Caco-2 (cell line): ENCODE measurements at places on chromosomes 2 and 18. TPM values are rescaled to one million over a fixed set of nuclear protein-coding genes. Genes with fewer than 3 reads are reported as not detected.

KCNG3 gene
- 1.0 and 1.1 TPM in 2 replicates for total RNA-seq

LDLRAD4 gene
- total RNA-seq = 1.2 and 1.5 TPM in 2 replicates

SPATA3 gene
- not detected in 2 replicates for total RNA-seq

VIT gene
- 0.51 and 1.2 TPM in 2 replicates for total RNA-seq

FSHR gene
- 0.41 and 1.0 TPM in 2 replicates for total RNA-seq

DRC1 gene
- total RNA-seq = 0.49 and 1.1 TPM in 2 replicates

MAL gene
- not detected in 2 replicates for total RNA-seq

DNA sequence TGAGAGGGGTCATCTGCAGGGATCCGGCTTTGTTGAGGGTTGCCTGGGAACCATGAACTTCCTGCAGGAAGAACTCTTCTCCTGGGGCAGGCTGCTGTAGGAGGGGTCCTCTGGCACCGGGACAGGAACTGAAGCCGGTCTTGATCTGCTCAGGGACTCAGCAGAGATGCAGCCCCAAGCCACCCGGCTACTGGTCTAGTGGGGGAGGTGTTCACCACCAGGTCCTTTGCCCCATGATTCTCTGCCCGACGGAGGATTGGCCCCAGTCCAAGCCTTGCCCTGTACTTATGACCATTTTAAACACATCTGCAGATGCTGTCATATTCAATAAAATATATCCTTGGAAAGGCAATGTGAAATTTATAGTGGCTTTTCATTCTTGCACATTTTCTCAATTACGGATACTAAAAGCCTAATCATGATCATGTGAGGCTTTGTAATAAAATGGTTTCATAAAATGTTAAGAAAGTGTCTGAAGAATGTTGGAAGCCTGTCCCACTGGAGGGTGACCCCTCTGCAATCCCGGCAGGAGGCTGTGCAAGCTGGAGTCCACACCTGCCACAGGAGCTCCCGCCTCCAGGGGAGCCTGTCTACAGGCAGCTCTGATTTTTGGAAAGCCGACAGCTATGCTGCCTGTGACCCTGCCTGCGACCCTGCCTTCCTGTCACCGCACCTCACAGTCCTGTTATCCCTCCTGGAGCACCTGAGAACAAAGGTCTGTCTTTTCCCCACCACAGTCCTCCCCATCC, 98.8 kb upstream of the TAF1B start:
- H3K27me3 ChIP-seq = no peaks in the 10 kb centered on the region
- H3K4me3 ChIP-seq = no peak overlapping the region
- H3K36me3 ChIP-seq = no peaks in the 10 kb centered on the region
- H3K27ac ChIP-seq = no peak overlapping the region

- H3K4me3 ChIP-seq = no peak overlapping the region
- H3K36me3 ChIP-seq = no peaks in the 10 kb centered on the region
- no peak for DNase-seq
- no peak overlapping the region for H3K27ac ChIP-seq
- H3K27me3 ChIP-seq = no peaks in the 10 kb centered on the region
Measured at GRCh38 chr2:218471036-218471435, 52.1 kb downstream of the VIL1 start.

GRCh38 chr2:177478029-177478428, 85.5 kb downstream of the AGPS start:
- H3K27ac ChIP-seq = no peak overlapping the region
- no peaks in the 10 kb centered on the region for H3K27me3 ChIP-seq
- no peak for DNase-seq
- H3K4me3 ChIP-seq = no peak overlapping the region
- no peaks in the 10 kb centered on the region for H3K36me3 ChIP-seq

- peak overlapping the region; percentile 70 for H3K27ac ChIP-seq
- no peaks in the 10 kb centered on the region for H3K27me3 ChIP-seq
- H3K4me1 ChIP-seq = peaks cover 27% of the 10 kb centered on the region
- H3K36me3 ChIP-seq = no peaks in the 10 kb centered on the region; the same call in 1 of the 2 replicates
- no peak for DNase-seq
- no peak overlapping the region for H3K4me3 ChIP-seq
Measured at GRCh38 chr2:236971919-236972381, 113.7 kb upstream of the COPS8 start.

DNA sequence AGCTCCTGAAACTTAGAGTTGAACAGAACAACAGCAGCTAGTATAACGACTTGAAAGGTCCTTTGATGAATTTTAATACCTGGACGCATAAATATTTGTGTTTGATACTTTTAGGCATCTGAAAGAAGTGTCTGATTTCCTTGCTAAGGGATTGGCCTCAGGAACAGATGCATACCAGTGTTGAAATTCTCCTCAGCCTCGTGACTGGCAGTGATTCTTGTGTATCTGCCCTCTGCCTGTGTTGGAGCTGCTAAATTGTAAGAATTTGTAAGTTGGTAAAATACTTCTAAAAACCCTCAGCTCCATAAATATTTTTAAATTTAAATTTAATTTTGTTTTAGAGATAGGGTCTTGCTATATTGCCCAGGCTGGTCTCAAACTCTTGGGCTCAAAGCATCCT, 22.4 kb upstream of the SCYGR1 start:
- H3K36me3 ChIP-seq = no peaks in the 10 kb centered on the region
- no peak overlapping the region for H3K4me3 ChIP-seq
- peaks cover 8% of the 10 kb centered on the region for H3K4me1 ChIP-seq
- H3K27me3 ChIP-seq = no peaks in the 10 kb centered on the region
- no peak for DNase-seq

GRCh38 chr2:176137906-176138305, 8.4 kb downstream of the HOXD8 start:
- H3K27me3 ChIP-seq = peaks cover 3% of the 10 kb centered on the region
- no peak overlapping the region for H3K27ac ChIP-seq
- no peaks in the 10 kb centered on the region for H3K36me3 ChIP-seq
- no peak for DNase-seq
- H3K4me3 ChIP-seq = no peak overlapping the region

DNA sequence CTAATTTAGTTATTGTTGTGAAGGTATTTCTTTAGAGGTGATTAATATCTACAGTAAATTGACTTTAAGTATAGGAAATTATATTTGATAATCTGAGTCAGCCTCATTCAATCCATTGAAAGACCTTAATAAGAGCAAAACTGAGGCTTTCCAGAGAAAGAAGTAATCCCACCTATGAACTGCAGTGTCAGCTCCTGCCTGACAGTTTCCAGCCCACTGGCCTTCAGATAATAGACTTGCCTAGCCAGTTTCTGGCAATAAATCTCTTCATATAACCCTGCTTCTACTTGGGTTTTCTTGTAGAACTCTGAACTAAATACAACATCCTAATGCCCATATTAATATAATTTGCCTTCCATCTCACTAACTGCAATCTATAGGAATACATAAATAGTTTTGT, 437.9 kb upstream of the UBE2E3 start:
- no peak overlapping the region for H3K27ac ChIP-seq
- H3K36me3 ChIP-seq = no peaks in the 10 kb centered on the region
- H3K27me3 ChIP-seq = no peaks in the 10 kb centered on the region
- H3K4me1 ChIP-seq = no peaks in the 10 kb centered on the region
- no peak for DNase-seq

GRCh38 chr2:241902357-241902991, 32.9 kb downstream of the RTP5 start:
- no peaks in the 10 kb centered on the region for H3K27me3 ChIP-seq
- no peak overlapping the region for H3K4me3 ChIP-seq
- H3K4me1 ChIP-seq = no peaks in the 10 kb centered on the region
- H3K36me3 ChIP-seq = no peaks in the 10 kb centered on the region
- DNase-seq = no peak
- no peak overlapping the region for H3K27ac ChIP-seq

DNA sequence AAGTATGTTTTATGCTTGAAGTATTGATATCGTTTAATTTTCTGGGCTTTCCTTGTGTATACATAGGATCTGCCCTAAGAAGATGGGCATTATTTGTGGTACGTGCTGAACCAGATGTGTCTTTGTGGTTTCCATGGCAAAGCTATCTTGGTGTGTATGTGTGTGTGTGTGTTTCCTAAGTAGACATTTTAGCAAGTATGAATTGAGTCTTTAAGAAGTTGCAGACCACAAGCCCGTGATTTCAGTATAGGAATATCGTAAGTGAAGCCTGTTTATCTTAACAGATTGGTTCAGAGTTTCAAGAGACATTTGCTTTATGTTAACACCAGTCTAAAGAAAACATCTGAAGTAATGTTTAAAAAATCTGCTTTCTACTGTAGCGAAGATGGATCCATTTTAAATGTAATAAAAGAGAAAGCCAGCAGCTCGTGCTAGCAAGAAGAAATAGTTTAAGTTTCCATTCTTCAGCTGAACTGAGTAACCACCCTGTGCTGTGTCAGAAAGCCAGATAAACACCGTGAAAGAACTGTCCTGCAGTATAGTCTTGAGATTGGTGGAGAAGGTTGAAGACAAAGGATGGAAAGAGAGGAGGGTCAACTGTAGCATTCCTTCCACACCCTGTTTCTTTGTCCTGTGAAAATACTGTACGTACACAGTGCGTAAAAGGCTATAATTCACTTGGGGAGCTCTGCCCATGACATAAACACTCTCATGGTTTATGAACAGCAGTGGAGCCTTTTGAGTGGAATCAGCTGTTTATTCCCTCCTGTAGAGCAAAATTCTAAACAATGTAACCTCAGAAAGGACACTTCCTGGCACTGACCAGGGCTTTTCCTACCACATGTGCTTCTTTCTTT, 91.9 kb upstream of the FOSL2 start:
- H3K4me1 ChIP-seq = no peaks in the 10 kb centered on the region
- DNase-seq = peak; percentile 14
- H3K4me3 ChIP-seq = no peak overlapping the region
- H3K36me3 ChIP-seq = no peaks in the 10 kb centered on the region; the same call in 1 of the 2 replicates
- H3K27me3 ChIP-seq = no peaks in the 10 kb centered on the region

DNA sequence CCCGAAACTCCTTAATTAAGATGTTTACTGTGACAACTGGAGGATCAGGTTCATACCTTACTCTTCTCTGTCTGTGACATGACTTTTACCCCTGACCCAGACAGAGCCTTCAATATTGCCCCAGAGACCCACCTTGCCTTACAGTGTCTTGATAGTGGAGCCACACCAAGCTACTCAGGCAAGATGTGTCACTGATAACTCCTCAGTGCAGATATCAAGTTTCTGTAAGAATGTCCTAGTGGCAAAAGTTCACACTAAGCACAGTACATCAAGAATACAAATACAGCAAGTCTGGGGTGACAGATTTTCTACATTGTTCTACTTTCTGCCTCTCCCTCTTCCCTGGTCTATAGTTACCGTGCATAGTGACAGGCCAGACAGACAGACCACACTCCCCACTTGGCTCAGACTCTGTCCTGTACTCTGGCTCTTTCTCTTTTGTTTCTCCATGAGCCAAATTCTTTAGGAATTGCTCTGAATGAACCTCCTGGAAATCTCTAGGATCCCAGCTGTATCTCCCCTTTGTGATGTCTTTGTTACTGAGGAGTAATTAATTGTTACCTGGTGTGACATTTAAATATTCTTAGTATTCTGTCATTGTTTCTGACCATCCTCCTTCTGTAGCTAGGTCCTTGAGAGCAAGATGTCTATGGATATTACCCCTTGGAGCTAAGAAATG, 24.1 kb upstream of the APOB start:
- H3K27me3 ChIP-seq = no peaks in the 10 kb centered on the region
- H3K36me3 ChIP-seq = no peaks in the 10 kb centered on the region
- no peak overlapping the region for H3K27ac ChIP-seq
- H3K4me3 ChIP-seq = no peak overlapping the region
- peaks cover 20% of the 10 kb centered on the region for H3K4me1 ChIP-seq
- no peak for DNase-seq

DNA sequence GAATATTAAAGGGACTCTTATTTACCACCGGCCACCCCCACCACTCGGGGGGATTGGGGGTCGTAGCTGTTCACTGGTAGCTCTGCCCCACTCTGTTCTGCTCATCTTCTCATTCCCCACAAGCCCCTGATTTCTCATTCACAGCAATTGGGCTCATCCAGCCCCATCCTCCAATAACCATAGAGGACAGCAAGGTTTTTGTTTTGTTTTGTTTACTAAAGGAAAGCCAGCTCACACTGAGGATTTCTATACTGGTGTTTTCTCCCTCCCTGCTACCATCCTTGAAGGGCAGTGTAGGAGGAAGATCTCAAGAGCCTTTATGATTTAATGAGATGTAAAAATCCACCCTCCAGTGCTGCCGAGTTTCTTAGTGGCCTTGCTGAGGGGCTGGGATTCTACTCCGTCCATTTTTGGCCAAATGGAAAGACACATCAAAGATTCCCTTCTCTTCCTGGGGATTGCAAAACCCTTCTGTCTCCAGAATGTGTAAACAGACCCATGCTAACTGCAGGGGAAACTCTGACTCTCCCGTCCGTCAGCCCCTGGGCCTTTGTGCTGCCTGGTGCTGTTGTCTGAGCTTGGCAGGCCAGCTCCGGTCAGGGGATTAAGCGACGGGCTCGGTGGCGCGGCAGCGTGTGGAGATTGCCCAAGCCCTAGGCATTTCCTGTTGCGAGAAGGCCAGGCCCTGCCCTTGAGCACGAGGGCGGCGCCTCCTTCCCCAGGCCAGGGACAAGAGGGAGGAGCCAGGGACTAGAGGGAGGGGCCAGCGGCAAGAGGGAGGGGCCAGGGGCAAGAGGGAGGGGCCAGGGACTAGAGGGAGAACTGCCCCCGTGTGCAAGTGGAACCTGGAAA, 165.0 kb downstream of the ANTXR1 start:
- 0 out of 2 replicates have a peak, but pooled peaks cover 4% of the 10 kb centered on the region for H3K4me1 ChIP-seq
- H3K27ac ChIP-seq = no peak overlapping the region
- H3K4me3 ChIP-seq = no peak overlapping the region
- peak; percentile 64 for DNase-seq
- H3K36me3 ChIP-seq = no peaks in the 10 kb centered on the region
- H3K27me3 ChIP-seq = no peaks in the 10 kb centered on the region
